Omental fat pad (tissue), 4 donors: ENCODE measurements at places on chromosomes 12 and 14.

- no peak for DNase-seq
These were observed 20.9 kb upstream of the HECTD1 start for GRCh38 chr14:31228533-31228932.

- no peak for DNase-seq
These were observed 129.9 kb upstream of the PRMT8 start for GRCh38 chr12:3361146-3361545.

- no peak for DNase-seq
These were observed 48.2 kb upstream of the DLK1 start for GRCh38 chr14:100678469-100678828.

- no peak for DNase-seq
These were observed 90.4 kb upstream of the CCDC91 start for GRCh38 chr12:28099871-28100270.

- no peak for DNase-seq
These were observed 47.4 kb upstream of the C14orf180 start for GRCh38 chr14:104532191-104532555.

GRCh38 chr12:52264435-52264825, 10.0 kb upstream of the KRT86 start:
- no peak for DNase-seq

DNA sequence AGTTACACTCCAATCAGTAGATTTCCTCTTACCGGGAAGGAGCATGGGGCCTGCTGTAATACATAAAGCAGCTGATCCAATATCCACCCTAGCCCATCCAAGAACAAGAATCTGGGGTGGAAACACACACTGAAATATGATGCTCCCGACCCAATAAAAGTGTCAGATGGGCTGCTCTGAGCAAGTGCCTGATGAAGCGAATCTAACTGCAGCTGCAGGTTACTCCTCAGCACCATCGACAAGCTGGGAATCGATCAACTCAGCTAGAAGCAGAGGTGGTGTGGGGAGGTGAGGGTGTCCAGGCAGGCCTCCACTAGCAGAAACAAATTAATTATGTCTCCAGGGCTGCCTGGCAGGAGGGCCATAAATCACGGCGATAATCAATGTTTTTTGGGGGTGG, 64.0 kb upstream of the WSCD2 start:
- DNase-seq, result no peak

- no peak for DNase-seq
These were observed 159.7 kb upstream of the NTF3 start for GRCh38 chr12:5272018-5272785.

DNA sequence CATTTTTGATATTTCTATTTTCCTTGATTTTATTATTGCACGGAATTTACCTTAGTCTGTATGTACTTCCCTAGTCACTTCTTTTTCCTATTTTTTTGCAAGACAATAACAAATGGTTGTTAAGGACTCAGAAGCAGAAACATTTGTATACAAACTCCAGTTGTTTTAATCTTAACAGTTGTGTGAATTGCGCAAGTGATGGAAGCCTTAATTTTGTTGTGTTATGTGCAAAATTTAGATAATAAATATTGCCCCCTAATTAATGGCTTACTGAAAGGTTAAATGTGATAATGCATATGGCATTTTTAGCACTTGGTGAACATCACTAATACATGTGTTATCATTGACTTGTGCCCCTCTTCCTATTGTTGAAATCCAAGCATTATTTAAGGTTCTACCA, 82.0 kb downstream of the MGAT4C start:
- DNase-seq, result no peak

- DNase-seq, result no peak
These were observed 7.4 kb downstream of the IFI27L1 start for GRCh38 chr14:94088516-94088915.

- DNase-seq, result no peak
These were observed 104.4 kb downstream of the DAD1 start for GRCh38 chr14:22484632-22485031.

GRCh38 chr12:49147384-49147783, 16.2 kb upstream of the TUBA1B start:
- no peak for DNase-seq

DNA sequence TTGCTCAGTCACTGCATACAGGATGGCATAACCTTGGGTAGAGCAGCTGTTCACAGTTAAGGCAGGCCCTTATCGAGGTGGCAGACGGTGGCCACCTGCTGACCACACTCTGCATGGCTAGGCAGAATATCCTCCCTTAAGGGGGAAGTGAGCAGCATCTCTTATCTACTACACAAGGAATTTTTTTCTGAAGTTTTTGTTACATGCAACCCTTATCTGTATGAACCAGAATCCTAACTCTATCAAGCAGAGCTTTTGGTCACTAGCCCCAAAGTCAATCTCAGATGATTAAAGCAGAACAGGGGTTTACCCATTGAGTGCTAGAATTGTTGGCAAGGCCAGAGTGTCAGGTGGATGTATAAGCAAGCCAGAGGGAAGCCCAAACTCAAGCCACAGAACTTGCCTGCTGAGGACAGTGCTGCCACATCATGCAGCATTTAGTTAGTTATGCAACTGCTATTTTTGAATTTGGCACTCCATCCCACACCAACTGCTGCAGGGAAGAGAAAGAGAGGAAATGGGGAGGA, 192.8 kb downstream of the TBX5 start:
- no peak for DNase-seq

DNA sequence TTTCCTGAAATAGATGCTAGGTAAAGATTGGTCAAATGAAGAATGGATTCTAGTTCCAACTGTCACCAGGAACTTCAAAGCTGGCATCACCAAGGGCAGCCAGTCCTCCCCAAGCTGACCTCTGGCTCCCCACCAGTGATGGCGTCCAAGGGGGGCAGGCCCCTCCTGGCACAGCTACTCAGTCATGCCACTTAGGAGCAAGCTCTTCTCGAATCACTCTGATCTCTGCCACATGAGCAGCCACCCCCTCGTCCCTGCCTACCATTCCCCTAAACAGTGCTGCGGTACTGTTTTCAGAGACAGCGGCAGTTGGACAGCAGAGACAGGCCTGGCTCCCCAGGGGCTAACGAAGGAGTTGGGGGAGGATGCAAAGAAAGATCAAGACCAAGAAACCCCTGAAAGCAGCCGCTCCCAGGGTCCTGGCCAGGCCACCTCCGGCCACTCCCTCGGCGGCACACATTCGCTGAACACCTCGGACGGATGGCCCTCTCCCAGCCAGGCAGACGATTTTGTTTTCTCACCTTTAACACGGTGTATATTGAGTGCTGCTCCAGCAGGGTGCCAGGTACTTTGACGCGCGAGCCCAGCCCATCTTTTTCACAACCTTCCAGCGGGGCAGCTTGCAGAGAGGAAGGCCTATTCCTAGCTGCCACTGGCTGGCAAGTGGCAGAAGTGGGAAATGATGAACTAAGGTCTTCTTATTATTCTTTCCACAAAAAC, 47.4 kb downstream of the ARL6IP4 start:
- no peak for DNase-seq

GRCh38 chr12:112353393-112353792, 28.8 kb downstream of the HECTD4 start:
- DNase-seq, result no peak

DNA sequence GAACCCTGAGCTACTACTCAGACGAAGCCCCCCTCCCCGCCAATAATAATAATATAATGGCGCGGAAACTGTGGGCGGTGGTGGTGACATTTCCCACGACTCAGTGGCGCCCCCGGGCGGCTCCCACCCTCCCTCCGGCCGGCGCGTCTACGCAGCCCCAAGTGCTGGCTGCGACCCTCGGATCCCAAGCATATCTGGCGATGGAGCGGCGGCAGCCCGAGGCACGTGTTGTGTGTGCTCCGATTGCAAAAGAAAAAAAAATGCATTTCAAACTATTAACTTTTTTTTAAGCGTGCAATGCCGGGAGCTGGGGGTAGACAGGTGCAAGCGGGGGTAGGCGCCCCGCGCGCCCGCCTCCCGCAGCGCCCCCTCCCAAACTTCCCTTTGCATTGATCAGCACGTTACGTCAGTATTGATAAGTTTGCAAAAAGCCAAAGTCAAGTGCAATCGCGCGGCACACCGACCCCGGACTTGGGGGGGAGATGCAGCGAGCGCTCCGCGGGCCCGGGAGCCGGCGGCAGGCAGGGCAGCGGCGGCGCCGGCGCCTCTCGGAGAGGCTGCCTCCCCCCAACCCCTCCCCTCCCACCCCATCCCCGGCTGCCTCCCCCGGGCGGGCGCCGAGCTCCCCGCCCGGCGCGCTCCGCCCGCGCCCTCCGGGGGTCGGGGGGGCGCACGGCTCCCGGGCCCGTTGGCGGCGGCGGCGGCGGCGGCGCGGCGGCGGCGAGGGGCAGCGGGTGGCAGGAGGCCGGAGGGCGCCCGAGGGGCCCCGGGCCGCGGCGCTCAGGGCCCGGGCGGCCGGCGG, 113.1 kb upstream of the MYL2 start:
- DNase-seq, result no peak

- no peak for DNase-seq
These were observed 420.9 kb downstream of the PCNX1 start for GRCh38 chr14:71328183-71328582.

DNA sequence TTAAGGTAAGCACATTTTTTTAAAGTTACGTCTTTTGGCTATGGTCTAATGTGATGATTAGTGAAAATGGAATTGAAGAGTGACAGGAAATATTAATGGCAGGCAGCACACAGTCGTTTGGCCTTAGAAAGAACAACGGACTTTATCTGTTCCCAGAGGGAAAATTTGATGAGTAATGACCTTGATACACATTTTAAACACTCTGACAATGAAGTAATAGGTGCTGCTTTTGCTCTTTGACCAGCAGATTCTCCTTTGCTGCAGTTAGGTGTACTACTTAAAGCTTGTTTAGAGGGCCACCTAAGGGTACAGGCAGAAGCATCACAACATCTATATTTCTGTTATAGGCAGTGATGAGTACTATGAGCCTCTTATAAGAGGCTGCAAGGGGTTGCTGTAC, 27.1 kb upstream of the RNU6-8 start:
- DNase-seq, result no peak

DNA sequence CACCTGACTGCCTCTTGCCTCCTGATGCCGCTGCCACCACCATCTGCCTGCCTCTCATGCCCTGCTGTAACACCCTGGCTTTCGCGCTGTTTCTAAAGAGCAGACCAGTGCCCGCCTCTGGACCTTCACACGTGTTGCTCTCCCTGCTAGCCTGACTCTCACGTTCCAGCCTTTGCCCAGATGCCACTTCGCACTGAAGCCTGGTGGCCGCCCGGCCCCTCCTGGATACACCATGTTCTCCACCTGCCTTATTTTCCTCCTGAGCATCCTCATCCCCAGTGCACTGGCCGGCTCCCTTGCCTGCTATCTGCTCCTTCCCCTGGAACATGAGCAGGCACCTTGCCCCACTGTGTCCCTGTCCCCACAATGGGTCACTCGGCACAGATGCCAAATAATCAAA, 146.5 kb downstream of the PIWIL1 start:
- DNase-seq, result no peak

GRCh38 chr12:105935106-105935505, 203.6 kb downstream of the NUAK1 start:
- DNase-seq, result no peak

DNA sequence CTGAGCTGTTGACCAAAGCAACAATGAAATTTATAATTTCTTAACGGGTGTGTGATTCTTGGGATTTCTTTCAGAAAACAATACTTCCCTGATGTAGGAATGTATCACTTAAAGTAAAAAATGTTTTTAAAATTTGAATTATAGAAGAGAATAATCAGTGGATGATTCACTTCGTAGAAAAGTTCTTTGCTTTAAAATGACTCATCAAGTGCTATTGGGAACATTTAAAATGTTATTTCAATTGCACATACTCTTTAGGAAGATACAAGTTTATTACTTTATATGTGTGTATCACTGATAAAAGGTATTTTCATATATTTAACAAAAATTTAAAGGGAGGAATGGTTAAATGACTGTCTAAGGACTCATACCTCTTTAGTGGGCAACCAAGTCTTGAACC, 155.3 kb downstream of the PDE3A start:
- no peak for DNase-seq

GRCh38 chr12:131085816-131086591, 132.3 kb downstream of the ADGRD1 start:
- peak; percentile 8 for DNase-seq

DNA sequence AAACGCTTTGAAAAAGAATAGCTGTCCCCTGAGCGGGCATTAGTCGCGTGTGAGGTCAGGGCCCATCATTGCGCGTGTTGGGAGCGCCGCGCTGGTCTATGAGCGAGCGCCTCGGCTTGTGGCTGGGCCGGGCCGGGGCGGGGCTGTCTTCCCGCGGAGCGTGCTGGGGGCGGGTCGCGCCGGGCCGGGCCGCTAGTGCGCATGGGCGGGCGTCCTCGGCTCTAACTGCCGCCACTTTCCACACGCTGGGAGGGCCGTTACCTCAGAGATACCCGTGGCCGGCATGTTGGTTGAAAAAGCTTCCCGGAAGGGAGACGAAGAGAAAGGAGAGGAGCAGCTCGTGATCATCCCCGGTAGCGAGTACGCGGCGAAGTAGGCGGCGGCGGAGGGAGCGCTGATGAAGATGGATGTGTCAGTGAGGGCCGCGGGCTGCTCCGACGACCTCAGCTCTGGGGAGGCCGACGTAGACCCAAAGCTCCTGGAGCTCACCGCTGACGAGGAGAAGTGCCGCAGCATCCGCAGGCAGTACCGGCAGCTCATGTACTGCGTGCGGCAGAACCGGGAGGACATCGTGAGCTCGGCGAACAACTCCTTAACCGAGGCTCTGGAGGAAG, at the start of gene EID3:
EID3 (plus strand) TSS at position 202 of the 614 bp plus-strand sequence; CDS start at position 398, 196 bp downstream.
- DNase-seq, result peak; percentile 55

- DNase-seq, result no peak
These were observed 51.4 kb upstream of the OR9K2 start for GRCh38 chr12:55074806-55075205.

DNA sequence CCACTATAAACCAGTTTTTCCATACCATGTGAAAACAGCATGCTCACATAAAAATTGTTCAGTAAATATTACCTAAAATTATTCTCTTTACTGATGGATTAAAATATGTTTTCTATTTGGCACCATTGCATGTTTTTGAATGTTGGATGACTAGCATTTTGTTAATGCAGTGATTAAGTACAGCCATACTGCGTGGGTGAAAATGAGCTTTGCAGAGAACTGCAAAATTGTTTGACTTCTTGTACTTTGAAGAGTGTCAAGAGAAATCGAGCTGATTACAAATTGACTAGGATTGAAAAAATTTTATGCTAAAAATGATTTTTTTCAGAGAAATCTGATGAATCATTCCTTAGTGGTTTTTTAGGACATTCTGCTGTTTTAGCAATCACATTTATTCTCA, 452.9 kb downstream of the RPL10L start:
- no peak for DNase-seq

- DNase-seq, result no peak
These were observed 41.9 kb downstream of the KCNA1 start for GRCh38 chr12:4951601-4952000.

- no peak for DNase-seq
These were observed 105.3 kb downstream of the ANKS1B start for GRCh38 chr12:99879439-99879838.

- DNase-seq, result no peak
These were observed 86.2 kb downstream of the IGF1 start for GRCh38 chr12:102394200-102394599.
